Suppressor macrophage (primary cell): ENCODE measurements at places on chromosomes 11 and 22.

GRCh38 chr22:22863001-22863400 is 24.6 kb upstream of the IGLL5 start:
- DNase-seq, result no peak

DNA sequence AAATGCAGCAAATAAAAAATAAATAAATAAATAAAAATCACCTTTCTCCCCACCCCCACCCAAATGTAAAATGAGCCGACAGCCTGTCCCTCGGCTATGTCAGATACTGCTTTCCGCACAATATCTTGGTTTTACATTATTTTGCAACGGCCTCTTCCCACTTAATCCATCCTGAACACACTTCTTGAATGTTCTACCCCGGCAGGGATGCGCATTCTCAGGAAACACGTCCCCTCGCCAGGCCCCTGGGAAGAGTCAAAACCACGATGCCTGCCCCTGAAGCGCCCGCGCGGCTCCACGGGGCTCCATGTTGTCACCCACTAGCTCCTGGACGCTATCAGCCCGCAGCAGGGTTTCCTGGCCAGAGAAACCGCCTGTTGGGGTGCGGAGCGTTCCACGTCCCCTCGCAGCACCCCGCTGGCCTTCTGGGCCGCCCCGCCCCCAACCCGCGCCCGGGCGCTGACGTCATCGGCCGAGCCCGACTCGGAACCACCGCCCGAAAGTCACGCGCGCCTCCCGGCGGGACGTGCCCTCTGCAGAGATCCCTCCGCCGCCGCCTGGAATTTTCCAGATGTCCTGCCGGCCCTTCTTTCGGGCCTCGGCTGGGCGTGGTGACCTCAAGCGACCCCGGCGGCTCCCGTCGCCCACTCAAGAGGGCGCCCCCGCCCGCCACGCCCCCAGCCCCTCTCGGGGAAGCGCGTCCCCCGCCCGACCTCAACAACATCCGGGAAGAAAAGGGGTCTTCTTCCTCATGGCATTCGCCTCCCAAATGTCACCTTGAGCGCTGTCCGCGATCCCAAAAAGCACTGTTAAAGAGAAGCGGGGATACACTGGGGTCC is 585 bp upstream of the NEAT1 start:
- DNase-seq, result peak; percentile 99

- peak; percentile 85 for DNase-seq
Observed at GRCh38 chr11:68146010-68146540, 24.9 kb upstream of the CHKA start.

DNA sequence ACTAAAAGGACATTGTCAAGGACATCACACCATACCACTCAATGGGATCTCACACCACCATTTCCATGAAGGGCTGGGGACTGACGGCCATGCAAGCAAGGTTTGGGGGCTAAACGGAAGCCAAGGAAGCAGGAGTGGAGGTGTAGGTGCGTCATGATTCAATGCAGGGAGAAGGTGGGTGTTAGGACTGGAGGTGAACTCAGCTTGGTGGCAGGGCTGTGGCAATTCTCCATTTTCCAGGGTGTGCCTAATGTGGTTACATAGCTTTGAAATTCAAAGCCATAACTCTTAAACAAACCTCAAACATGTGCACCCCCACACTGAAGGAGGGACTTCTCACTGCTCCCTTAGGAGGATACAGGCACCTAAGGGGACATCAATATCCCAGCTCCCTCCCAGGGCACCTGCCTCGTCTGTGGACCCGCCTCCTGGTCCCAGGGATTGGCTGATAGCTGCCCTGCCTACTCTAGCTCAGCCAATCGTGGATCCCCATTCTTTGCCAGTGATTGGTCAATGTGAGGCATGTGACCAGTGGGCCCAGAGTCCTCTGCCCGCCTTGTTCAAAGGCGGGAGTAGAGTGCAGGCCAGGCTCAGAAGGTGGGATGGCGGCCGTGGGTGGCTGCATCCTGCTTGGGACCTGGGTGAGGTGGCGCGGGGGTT is 64.6 kb downstream of the CTTN start:
- DNase-seq, result no peak

- DNase-seq, result no peak
Observed at GRCh38 chr22:44197271-44197670, 16.5 kb downstream of the PARVG start.

GRCh38 chr11:84687433-84687832 is 939.7 kb downstream of the DLG2 start:
- no peak for DNase-seq

GRCh38 chr11:86335131-86335767 is 33.2 kb downstream of the HIKESHI start:
- no peak for DNase-seq

DNA sequence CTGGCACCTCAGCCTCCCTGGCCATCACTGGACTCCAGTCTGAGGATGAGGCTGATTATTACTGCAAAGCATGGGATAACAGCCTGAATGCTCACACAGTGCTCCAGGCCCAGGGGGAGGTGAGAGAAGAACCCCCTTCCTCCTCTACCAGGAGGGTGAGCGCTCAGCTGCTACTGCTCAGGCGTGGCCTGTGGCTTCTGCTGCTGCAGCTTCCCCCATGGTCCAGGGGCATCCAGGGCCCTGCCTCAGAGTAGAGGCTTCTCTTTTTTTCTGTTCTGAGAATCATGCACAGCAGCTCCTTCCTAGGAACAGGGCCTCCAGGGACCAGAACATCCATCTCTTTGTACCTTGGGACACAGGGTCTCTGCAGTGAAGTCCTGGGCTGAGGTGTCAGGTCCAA is 83.1 kb downstream of the VPREB1 start:
- DNase-seq, result no peak

DNA sequence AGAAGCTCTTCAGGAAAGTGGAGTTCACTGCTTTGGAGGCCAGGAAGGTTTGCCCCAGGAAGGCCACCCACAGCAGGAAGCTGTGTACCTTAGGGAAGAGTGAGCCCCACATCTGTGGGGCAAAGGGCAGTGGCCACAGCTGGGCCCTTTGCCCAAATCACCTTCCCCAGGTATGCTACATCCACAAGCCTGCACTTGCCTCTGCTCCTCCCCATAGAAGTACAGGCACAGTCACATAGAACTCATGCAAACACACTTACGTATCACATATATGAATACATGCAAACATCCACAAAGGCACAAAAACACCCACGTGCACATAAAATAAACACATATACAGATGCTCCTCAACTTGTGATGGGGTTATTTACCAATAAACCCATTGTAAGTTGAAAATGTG is 2.1 kb downstream of the TRIM29 start:
- no peak for DNase-seq

- DNase-seq, result peak; percentile 61
Observed at GRCh38 chr22:33000342-33001280, 57.6 kb downstream of the SYN3 start.

DNA sequence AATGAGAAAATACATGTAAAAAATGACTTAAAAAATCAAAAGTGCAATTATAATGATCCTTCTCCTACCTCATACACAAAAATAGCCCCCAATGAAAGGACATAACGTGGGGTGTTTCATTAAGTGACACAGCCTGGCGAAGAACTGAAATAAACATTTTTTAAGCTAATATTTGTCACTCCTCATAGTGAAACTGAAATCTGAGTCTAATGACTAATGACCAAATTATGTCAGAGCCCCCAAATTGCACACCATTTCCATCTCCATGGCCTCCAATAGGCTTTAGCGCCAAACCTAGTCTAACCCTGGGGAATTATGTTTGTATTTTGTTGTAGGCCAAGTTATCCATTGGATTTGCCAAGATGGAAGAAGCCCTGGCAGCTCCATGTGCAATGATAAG is 119.1 kb downstream of the WT1 start:
- no peak for DNase-seq

DNA sequence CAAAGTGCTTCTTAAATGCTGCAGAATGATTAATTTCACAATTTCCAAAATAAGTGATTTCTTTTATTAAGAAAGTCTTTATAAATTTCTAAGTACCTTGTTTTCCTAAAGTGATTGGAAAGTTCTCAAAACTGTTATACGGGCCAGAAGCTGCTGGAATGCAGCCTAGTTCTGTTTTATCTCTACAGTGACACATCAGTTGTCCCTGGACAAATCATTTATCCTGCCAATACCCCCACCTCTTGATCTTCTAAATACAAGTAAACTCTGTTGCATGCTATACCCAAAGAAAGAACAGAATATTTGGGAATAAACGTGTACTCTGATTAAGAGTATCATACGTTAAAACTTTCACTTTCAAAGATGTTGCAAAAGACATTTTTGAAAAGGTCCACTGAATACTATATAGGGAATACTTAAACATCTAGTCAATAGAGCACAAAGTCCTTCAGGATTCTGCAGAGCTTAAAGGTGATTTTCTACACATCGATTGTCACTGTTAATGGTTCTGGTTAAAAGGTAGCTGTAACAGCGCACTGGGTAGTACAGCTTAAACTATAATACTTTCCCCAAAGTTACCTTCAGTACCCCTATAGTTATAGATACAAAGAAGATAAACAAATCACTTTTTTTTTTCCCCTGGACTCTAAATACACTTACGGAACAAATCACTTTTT is 92.1 kb upstream of the APOA1 start:
- no peak for DNase-seq

DNA sequence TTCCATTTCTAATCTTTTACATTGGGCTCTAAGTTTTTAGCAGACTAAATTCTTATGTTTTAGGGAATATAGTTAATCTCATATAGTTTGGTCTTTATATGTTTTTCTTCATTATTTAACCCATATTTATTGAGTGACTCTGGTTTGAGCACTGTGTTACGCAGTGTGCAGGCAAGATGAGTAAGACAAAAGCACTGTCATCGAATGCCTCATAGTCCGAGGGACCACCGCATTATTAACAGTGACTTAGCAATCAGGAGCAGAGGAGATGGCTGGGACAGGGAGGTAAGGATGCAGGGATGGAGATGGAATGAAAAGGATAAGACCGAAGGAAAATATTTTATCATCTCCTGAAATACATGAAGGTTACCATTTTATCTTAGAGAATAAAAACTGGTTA is 65.2 kb upstream of the CTSC start:
- DNase-seq, result no peak

DNA sequence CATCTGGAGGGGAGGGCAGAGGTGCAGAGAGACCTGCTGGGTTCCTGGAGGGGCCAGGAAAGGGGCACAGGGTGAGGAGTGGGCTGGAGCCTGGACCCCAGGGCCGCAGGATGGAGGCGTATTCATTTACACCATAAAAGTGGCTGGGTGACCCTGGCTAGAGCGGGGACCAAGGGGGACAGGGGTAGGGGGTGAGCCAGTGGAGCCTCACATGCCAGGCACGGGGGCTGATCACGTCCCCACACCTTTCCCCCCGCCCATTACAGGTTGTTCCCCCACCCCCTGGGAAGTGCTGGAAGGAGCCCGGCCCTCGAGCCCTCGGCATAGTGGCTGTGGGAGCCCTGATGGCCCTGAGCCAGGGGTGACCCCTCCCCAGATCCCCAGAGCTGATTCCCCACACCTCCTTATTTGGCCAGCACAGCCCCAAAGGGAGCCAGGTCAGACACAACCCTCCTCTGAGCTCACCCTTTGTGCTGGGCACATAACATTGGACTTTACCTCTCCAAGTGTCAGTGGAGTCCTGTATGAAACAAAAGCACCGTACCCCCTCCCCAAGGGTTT is 781 bp downstream of the TCIRG1 start:
- peak; percentile 33 for DNase-seq

GRCh38 chr22:27260087-27260698 is 541.4 kb downstream of the MN1 start:
- no peak for DNase-seq

GRCh38 chr11:68813773-68814172 is 27.9 kb downstream of the CPT1A start:
- DNase-seq, result no peak

DNA sequence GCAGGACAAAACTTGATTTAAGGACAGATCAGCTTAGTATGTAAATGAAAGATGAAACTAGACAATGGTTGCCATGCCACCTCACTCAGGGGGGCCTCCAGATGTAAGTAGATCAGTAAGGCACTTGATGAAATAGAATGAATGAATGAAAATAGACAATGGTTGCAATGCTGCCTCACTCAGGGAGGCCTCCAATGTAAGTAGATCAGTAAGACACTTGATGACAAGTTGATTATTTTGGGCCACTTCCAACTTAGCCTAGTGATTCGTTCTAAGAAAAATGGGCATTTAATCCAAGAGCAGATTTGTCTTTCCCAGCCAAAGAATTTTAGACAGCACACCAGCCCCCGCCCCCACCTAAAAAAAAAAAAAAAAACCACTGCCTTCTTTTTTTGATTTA is 19.2 kb upstream of the SLC5A12 start:
- DNase-seq, result no peak

DNA sequence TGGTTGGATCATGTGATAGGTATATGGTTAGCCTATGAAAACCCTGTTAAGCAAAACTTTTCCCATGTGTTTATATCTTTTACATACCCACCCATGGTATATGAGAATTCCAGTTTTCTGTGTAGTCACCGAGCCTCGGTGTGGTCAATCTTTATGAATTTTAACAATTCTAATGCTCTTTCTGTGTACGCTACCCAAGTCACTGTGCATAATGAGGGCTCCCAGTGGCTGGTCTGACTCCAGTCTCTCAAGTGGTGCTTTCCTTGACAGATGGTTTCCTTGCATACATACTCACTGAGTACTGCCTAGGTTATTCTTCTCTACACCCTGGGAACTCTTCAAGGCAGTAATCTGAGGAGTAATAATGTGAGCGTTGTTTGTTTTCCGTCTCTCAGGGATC is 17.6 kb downstream of the MUC15 start:
- no peak for DNase-seq

DNA sequence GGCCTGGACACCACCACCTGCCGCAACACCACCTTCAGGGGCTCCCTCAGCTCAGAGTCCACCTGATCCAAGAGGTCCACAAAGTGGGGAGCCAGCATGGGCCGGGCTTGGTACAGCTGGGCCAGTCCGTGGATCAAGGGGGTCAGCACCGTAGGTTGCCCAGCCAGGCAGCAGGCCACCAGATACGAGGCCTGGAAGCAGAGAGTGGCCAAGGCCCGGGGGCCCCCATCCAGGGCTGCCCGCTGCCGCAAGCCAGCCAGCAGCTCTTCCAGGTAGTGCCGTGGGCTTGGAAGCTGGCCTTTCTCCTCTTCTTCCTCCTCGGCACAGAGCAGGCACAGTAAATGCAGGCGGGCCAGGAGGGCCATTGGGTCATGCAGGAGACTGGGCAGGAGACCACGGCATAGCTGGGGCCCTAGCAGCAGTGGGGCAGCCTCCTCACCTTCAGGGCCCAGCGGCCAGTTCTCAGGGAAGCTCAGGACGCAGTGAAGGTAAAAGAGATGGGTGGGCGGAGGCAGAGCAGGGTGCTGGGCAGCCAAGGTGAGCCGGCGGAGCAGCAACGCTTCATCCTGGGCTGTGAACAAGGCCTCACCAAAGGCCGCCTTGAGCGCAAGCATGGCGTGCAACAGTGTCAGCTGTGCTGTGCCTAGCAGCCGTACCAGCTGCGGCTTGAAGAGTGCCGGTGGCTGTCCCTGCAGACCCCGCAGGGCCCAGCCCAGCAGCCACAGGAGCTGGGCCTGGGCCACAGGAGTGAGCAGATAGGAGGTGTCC is 1.7 kb downstream of the AP5B1 start:
- DNase-seq, result no peak

DNA sequence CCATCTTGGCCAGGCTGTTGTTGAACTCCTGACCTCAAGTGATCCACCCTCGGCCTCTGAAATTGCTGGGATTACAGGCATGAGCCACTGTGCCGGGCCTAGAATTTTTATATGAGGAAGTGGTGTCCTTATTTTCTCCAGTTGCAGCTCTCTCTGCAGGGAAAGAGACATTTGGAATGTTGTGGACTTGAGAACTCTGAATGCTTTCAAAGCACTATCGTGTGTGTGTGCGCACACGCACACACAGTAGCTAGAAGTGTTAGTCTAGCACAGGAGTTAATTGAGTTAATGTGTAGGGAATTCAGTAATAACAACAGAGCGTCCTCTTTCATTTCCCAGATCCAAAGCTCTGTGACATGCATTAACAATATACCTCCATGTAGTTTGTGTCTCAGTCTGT is 164.0 kb upstream of the RASSF10 start:
- no peak for DNase-seq
